ENCODE measurements at places on chromosomes 7 and 10.

GRCh38 chr7:80665526-80665925 lies 27.1 kb downstream of the CD36 start:
- no peak for DNase-seq

DNA sequence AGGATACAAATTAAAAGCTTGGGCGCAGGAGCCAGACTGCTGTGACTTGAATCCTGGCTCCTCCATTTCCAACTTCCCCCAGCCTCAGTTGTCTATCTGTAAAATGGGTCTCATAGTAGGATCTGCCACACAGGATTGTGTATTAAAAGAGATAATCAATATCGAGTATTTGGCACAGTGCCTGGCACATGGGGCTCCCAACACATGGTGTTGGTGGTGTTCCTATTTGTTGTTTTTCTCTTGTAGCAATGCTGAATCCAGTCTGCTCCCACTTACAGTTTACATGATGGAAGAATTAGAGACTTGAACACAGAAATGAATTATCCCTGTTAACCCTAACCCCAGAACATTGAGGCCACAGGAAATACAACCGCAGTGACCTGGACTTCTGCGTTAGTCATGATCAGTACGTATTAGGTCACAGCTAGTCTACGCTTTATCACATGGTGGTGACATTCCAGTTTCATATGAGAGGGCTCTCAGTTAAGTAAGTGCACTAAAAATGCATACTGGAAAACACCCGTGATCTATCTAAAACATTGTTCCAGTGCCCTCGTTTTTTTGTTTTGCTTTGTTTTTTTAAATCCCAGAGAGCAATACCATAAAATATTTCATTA lies 169.5 kb upstream of the KLF14 start:
- DNase-seq, result no peak

DNA sequence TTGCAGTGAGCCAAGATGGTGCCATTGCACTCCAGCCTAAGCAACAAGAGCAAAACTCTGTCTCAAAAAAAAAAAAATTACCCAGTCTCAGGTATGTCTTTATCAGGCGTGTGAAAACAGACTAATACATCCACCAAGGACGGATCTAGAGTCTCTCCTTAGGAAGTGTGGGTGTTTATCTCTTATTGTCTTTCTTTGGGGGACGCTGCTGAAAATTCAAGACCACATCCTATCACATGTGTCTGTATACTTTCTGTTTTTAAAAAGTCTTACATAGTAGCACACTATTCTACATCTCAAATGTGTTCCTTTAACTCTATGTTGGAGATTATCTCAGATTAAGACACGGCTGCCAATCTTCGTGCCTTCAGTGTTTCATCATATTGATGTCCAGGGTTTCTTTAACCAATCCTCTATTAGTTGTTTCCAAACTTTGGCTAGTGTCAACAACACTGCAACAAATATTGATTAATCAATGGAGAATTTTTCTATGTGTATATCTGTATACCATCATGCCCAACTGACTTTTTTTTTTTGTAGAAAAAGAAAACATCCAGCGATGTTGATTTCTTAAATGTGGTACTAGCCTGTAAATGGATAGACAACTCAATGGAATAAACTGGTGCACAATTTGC lies 92.3 kb upstream of the KDM7A start:
- no peak for DNase-seq

GRCh38 chr7:73717025-73717807 lies 2.3 kb downstream of the STX1A start:
- no peak for DNase-seq

- no peak for DNase-seq
Measured at GRCh38 chr7:88357294-88357693, 50.6 kb upstream of the STEAP4 start.

GRCh38 chr10:13830385-13830784 lies 243.6 kb downstream of the PRPF18 start:
- DNase-seq, result no peak

DNA sequence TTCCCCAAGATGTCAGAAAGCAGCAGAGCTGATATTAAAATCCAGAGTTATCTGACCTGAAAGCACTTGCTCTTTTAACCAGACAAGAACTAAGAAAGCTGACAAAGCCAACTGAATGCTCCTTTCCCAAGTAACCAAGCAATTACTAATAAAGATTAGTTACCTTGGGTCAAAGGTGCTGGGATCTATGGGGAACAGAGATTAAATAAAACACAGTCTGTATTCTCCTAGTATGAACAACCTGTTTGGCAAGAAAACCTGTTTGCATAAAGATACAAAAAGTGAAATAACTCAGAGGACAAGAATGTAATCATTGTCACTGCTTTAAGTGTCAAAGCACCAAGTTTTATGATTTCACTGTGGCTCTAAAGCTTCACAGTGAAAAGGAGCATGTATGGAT lies 35.7 kb downstream of the ITPRID1 start:
- no peak for DNase-seq

All from stimulated activated naive CD8-positive, alpha-beta T cell treated with anti-CD3 and anti-CD28 coated beads, Interleukin-15, Interleukin-2, amounts not matched to agents 100 U/mL and 50 U/mL, for 24 hours (primary cell).